ENCODE measurements at places on chromosomes 4 and X. TPM values are rescaled to one million over a fixed set of nuclear protein-coding genes. Genes with fewer than 3 reads are reported as not detected.

Gene FDCSP
- 0.29 TPM for polyA plus RNA-seq

Gene RPL34
- 3,753 TPM for polyA plus RNA-seq

Gene ANOS1
- polyA plus RNA-seq: 0.48 TPM

Gene UGT2A2
- not detected for polyA plus RNA-seq

Gene GLUD2
- polyA plus RNA-seq: 0.06 TPM

Gene PCDH11X
- polyA plus RNA-seq: 0.02 TPM

Gene STBD1
- polyA plus RNA-seq: 0.71 TPM

Gene SMIM31
- polyA plus RNA-seq: not detected

Gene SCRG1
- 0.04 TPM for polyA plus RNA-seq

Gene RASGEF1B
- 7.4 TPM for polyA plus RNA-seq

Gene USP51
- 0.24 TPM for polyA plus RNA-seq

Gene FAM53A
- 1.2 TPM for polyA plus RNA-seq

Gene TMEM144
- polyA plus RNA-seq: 2.9 TPM

Gene DCHS2
- polyA plus RNA-seq: 0.02 TPM

Gene PNMA5
- not detected for polyA plus RNA-seq

Gene GYPA
- polyA plus RNA-seq: not detected

All from esophagus (tissue), 2 donors.